ENCODE measurements at places on chromosomes 16 and 17.

- peak; percentile 60 for DNase-seq
Observed at GRCh38 chr17:32927724-32928585, at the start of gene TMEM98. TMEM98 (plus strand) TSS chr17:32928153; CDS start chr17:32931529, 3,376 bp downstream.

DNA sequence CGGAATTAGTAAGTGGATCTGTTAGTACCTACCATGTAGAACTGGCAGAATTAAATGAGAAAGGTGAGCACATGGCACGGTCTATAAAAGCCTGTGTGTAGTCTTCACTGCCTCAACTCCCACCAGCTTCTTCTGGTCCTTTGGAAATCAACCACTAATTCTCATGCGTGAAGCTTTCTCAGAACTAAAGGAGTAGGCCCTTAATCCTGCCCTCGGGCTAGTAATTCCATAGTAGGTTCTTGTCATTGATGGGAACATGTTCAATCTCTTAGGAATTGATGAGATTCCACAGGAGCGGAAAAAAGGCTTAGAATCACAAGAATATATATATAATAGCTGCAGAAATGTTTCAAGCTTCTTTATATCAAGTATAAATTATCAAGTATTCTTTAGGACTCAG lies 21.7 kb downstream of the CDR2 start:
- no peak for DNase-seq

- DNase-seq: no peak
Observed at GRCh38 chr17:58215685-58216084, 3.4 kb downstream of the MKS1 start.

GRCh38 chr16:8963821-8964441 lies at the start of gene USP7:
USP7 (minus strand) TSS chr16:8963906; CDS start chr16:8963285, 621 bp downstream.
- peak; percentile 79 for DNase-seq

DNA sequence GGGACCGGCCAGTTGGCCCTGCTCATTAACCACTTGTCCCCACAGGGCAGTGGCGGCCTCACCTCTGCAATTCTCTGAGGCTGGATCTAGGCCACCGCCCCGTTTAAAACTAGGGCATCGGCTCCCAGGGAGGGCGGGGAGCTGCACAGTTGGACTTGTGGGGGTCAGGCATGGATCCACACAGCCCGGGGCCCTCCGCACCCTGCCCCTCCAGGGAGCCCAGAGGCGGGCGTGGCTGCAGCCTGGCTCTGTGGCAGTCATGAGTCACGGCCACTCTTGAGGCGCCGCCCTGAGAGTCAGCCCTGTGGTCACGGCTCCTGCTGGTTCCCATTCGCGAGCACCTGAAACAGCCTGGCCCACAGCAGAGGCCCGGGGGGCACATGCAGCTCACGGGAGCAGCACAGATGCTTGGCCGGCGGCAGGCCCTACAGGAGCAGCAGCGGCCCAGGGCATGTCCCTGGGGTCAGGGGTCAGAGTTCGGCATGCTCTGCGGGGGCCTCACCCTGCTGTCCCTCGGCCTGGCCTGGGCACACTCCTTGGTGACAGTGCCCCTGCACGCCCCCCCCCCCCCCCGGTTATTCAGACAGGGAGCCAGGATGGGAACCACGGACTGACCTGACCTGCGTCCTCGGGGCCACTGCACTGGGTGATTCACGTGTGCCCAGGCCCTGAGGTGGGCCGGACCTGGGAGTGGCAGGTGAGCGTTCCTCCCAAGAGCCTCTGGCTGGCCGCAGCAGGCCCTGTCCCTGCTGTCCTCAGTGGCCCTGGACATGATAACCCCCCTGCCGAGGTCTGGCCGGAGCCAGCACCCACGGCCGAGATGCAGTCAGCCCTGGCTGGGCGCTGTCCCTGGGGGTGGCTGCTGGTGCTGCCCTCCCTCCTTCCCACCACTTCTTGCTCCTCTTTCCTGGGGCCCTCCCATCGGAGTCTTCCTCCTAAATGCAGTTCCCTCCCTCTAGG lies 8.2 kb downstream of the CAPN15 start:
- no peak for DNase-seq

GRCh38 chr16:28301154-28301553 lies 8.8 kb downstream of the SBK1 start:
- no peak for DNase-seq

DNA sequence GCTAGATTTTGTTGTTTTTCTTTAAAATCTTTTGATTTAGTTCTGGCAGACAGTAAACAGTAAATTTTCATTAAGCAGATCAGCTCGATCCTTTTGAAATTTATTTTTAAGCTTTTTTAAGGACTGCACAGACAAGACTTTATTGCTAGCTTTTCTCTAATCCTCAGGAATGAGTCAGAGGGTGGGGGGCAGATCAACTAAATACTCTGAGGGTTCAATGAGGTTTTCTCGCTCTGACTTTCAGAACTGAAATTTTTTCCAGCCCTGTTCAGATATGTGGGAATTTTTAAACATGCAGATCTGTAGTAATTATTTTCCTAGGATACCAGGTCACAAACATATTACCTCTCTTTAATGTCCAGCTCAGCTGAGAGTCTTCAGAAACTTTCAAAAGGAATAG lies 977.2 kb downstream of the CDH11 start:
- DNase-seq: no peak

DNA sequence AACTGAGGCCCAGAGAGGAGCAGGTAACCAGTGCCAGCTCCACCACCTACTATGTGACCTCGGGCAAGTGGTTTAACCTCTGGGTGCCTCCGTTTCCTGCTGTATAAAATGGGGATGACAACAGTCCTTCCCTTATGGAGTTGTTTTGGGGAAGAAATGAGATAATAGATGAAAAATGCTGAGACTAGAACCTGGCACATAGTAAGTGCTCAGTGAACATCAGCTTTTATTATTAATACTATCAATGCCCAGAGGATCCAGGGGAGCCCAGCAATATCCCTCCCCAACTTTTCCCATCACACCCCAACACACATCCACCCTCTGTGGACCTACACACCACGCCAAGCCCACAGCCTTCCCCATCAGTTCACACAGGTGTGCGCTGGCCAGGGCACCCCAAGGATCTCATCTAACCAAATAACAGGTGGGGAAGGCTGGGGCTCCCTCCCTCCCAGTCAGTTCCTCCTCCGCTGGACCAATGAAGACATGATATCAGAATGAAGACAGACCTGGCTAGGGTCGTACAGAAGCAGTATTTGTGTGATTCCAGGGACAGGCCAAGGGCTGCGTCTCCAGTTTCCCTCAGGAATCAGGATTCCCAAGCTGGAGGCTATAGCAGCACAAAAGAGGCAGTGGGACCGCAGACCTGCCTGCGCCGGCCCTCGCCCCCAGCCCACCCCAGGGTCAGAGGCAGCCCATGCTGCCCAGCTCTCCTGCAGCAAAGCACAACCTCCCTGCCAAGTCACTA lies 1.8 kb downstream of the ATP2A3 start:
- DNase-seq: no peak

GRCh38 chr16:64312980-64313379 lies 808.9 kb downstream of the CDH11 start:
- no peak for DNase-seq

- no peak for DNase-seq
Observed at GRCh38 chr17:52145476-52145875, 13.0 kb downstream of the CA10 start.

DNA sequence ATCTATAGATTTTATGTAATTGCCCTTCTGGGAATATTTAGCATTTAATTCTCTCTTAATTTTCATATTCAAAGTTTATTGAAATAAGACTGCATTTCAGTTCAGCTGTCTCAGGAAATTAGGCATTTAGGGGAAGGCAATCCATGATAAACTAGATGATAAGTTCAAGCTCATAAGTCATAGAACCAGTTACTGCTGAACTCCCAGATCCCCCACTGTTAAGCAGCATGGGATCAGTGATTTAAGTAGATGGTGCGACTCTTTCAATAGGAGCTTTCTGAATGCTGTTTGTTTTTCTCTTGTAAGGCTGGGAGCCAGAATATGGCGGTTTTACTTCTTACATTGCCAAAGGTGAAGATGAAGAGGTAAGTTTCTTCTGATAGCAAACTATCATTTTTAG lies 23.8 kb downstream of the OGFOD1 start:
- no peak for DNase-seq

GRCh38 chr17:43846963-43847371 lies at the start of gene CD300LG:
CD300LG (plus strand) TSS chr17:43847176; CDS start chr17:43847217, 41 bp downstream.
- DNase-seq: no peak

DNA sequence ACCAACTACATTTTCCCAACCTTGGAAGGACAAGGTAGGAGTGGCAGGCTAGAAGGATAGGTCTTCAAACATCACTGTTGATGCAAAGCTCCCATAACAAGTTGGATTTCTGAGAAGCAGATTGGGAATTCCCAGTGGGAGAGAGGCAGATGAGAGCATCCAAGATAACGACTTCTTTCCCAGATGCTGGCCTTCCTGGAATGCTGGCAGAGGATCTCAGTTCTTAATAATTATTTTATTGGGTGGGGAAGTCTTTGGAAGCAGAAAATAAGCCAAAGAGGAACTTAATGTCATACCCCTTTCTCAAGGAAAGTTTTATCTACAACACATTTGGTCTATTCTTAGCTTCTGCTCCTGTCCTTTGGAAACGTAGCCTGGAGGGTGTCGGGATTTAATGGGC lies 64.5 kb downstream of the MPRIP start:
- no peak for DNase-seq

DNA sequence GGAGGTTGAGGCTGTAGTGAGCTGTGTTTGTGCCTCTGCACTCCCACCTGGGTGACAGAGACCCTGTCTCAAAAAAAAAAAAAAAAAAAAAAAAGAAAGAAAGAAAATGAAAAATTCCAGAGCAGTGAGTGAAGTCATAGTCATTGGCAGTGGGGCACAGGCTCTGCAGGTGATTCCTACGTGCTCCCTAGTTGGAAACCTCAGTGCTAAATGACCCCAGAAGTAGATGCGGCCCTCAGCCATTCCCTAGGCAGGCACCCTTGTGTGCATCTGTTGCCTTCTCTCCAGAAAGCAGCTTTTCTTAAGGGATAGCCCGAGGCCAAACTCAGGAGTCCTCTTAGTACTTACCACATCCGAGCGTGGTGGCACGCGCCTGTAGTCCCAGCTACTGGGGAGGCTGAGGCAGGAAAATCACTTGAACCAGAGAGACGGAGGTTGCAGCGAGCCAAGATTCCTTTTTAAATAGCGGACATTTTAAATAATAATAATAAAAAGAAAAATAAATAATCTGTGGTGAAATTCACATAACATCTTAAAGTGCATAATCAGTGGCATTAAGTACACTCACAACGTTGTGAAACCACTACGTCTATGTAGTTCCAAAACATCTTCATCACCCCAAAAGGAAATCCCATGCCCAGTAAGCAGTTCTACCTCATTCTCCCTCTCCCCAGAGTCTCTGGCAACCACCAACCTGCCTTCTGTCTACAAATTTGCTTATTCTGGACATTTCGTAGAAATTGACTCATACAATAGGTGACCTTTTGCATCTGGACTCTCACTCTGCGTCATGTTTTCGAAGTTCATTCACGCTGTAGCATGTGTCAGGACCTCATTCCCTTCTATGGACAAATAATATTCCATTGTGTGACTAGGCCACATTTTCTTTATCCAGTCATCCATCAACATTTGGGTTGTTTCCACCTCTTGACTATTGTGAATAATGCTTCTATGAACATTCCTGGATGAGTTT lies 12.5 kb upstream of the SPHK1 start:
- no peak for DNase-seq

DNA sequence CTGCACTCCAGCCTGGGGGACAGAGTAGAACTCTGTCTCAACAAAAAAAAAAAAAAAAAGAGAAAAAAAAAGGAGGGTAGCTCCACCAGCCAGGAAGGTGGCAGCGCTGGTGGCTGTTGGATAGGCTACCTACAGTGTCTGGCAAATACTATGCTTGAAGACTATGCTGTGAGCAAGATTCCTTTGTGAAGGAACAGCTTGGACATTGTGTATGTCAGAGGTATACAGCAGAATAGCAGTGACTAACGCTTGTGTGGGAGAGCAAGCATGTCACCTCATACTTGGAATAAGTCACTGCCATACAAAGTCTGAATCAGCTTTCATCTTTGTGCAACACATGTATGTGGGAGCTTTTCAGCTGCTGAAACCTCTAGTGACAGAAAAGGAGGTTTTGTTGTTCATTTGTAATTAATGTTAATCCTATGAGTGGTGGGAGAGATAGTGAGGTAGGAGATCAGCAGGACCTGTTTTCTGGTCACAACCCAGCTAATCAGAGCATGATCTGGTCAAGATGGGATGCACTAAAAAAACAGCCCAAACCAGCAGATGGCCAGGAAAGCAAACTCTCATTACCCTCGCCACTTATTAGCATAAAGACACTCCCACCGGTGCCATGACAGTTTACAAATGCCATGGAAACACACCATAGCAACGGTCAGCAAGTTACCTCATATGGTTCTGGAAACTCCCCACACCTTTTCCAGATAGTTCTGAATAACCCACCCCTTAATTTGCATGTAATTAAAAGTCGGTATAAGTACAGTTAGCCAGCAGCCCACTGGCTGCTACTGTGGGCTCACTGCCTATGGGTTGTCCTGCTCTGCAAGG lies 6.8 kb upstream of the ITGAD start:
- no peak for DNase-seq

GRCh38 chr16:80931801-80932707 lies 74.6 kb downstream of the CMC2 start:
- DNase-seq: peak; percentile 65

DNA sequence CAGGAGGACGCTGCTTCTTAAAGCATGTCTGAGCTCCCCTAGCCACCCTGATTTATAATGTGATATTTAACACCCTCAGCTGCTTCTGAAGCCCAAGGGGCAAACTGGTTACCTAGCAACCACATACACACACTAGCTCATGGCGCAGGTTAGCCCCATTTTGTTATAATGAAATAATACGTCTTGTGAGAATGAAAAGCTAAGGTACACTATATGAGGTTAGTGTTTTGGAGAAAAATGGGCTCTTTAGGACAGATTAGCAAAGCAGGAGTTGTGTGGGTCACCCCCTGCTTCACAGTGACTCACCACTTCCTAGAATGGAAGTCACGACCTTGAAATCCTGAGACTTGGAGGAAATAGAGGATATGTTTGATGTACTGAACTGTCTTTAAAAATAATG lies 404.8 kb upstream of the HSBP1 start:
- DNase-seq: no peak

DNA sequence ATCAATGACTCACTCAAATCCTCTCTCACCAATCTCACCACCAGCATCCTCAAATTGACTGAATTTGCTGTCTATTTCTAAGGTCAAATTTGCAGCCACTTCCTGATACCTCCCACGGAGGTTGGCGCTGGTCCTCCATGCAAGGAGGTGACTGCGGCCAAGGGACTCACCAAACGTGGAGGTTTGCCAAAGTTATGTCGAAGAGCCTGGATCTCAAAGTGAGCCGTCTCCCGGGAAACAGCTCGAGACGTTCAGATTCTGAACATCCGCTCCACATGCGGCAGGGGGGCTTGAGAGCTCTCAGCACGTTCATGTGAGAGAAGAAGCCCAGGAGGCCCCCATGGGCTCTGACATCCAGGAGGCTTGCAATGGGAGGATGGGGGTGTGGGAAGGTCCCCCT lies 22.6 kb downstream of the LGALS3BP start:
- no peak for DNase-seq
